AG04450 (cell line): ENCODE measurements at places on chromosomes 13 and 19.

GRCh38 chr13:70324519-70324918 is 216.3 kb upstream of the KLHL1 start:
- no peak for DNase-seq

- DNase-seq: no peak
These were observed 13.6 kb downstream of the KLF5 start for GRCh38 chr13:73072239-73072900.

DNA sequence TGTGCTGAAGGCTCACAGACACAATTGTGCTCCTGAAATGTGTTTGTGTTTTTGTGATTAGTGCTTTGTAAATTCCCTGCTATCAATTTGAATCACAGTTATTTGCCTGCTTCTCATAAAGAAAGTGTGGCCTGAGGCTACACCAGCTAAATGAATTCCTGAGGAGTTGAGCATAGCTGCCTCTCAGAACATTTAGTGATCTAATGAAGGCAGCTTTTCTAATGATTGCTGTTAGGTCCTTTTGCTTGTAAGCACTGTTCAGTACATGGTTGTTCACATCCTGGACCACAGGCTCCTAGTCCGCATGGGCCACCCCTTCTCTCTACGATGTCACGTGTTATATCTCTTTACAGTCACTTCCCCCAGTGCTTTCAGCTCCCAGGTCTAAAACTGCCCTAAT is 238.2 kb downstream of the B3GLCT start:
- DNase-seq: no peak

DNA sequence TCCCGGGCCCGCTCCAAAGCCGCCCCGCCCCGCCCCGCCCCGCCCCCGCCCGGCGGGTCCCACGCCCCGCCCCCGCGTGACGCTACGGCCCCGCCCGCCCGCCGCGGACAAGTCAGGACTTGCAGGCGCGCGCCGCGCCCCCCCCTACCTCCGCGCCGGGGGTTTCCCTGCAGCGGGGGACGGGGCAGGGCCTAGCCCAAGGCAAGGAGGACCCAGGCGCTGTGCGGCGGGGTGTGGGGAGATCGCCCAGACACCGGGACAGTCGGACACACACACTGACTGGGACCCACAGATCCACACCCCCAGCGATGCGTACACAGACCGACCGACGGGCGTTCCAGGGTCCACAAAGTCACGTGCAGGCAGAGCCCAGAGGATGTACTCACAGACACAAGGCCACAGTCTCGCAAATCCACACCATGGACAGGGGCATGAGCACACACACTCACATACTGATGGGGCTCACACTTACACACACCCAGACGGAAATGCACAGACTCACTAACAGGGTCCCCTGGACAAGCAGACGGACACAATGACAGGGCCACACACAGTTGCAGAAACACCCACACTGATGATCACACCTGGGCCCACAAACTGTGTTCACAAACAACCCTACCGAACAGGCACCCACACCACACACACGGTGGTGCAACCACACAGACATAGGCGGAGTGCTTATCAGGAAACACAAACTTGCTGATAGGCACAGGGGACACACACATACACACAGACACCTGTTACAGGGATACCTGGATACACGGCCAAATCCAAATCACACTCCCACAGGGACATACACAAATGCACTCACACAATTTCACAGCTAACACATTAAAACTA is 436 bp upstream of the BBC3 start:
- peak; percentile 72 for DNase-seq

DNA sequence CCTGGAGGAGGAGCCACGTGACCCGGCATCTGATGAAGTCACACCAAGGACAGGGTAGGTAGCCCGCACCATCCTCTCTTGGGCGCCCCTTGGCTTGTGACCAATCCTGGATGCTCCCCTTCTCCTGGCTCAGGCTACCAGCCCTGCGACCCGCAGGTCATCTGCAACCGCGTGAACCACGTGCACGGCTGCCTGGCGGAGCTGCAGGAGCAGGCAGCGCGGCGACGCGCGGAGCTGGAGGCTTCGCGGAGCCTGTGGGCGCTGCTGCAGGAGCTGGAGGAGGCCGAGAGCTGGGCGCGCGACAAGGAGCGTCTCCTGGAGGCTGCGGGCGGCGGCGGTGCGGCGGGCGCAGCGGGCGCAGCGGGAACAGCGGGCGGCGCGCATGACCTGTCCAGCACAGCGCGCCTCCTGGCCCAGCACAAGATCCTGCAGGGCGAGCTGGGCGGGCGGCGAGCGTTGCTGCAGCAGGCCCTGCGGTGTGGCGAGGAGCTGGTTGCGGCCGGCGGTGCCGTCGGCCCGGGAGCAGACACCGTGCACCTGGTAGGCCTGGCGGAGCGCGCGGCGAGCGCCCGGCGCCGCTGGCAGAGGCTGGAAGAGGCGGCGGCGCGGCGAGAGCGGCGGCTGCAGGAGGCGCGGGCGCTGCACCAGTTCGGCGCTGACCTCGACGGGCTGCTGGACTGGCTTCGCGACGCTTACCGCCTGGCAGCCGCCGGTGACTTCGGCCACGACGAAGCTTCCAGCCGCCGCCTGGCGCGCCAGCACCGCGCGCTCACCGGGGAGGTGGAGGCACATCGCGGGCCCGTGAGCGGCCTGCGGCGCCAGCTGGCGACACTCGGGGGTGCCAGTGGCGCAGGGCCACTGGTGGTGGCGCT is 45.9 kb downstream of the SPTBN4 start:
- DNase-seq: no peak

DNA sequence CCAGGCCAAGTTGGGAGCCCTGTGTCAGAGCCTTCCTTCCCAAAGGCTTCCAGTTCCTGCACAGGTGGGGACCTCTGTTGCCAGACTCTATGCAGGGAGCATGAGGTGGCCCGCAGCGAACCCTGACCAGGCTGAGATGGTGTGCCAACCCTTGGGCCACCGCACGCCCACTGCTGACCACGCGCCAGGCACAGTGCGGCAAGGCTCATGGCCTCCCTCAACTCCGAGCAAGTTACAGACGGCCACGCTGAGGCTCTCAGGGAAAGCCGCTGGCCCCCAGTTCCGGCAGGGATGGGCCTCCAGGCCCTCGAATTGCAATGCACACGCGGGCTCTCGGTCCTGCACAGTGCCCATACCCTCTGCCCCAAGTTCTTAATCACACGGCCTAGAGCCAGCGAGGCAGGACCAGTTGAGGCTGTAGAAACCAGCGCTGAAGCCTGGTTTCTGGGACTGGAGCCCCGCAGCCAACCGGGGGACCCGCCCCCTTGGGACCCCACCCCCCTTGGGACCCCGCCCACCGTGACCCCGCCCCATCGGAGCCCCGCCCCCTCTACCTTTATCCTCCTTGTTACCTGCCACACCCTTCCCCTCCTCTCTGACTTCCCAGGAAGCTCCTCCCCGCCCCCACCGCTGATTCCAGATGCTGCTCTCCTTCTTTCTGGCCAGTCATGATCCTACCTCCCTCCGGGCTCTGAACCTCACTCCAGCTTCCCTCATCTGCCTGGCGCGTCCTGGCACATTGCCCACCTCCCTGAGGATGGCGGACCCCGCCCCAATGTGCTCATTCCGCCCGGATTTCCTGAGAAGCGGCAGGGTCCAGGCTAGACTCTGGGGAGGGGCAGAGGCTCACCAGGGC is 6.0 kb downstream of the PEX11G start:
- no peak for DNase-seq

DNA sequence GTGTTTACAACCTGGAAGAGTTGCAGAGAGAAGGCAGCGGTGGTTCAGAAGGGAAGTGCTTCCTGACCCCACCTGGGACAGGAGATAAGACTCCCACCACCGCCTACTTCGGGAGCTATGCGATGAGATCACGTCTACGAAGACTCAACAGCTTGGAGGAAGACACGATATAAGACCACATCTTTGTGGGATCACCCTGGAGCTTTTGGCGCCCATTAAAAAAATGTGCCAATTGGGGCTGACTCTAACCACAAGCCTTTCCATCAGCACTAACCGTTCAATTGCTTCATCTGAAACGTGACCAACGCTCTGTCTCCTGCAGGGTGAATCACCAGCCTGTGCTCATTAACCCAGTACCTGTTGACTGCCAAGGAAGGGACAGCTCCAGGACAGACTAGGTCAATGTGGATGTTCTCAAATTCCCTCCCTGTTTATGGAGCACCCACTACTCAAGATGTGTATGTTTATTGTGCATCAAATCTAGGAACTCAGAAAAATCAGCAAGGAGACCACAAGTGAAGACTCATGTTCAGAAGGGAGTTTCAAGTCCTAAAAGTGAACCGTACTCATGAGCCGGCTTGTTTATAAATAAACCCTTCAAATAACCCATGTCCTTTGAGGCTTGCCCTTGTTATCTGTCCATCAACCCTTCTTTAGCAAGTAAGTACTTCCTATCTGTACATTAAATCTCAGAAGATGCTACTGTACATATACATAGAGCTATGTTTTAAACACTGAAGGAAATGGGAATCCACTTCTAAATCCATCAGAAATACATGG is 67.5 kb downstream of the LATS2 start:
- DNase-seq: no peak
